Brain microvascular endothelial cell (primary cell): ENCODE measurements at places on chromosomes 7 and 10.

DNA sequence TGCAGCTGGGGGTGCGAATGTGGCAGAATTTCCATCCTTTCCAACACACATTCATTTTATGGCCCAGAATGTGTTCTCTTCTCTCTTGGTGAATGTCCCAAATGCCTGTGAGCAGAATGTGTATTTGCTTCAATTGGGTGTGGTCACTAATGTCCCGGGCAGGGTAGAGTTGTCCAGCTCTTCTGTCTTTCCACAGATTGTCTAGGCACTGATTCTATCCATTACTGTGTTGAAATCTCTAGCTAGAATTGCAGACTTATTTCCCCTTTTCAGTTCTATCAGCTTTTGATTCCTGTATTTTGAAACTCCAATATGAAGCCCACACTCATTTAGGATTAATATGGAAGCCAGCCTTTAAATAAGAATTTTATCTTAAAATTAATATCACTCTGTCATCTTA lies 14.0 kb upstream of the AKR1E2 start:
- DNase-seq = no peak

GRCh38 chr7:159038066-159038465 lies 106.6 kb downstream of the VIPR2 start:
- DNase-seq = no peak

- DNase-seq = peak; percentile 90
These were observed 131.6 kb downstream of the HGF start for GRCh38 chr7:81638198-81638597.

- DNase-seq = no peak
These were observed 43.6 kb downstream of the ANKRD61 start for GRCh38 chr7:6074612-6075380.

DNA sequence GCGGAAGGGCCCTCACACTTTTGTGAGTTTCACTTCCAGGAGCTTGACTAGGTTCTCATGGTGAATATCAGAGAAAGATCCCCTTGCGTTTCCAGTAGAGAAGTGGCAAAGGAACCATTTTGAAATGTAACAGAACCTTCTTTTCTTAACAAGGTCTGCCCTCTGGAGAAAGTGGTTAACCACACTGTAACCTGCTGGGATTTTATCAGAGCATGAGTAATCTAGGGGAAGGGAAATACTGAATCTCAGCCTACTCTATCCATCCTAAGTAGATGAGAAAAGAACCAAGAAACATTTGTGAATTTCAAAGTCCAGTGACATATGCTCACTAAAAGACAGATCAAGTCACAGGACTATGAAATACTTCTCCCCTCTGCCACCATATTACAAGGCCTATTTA lies 235.5 kb downstream of the ZEB1 start:
- peak; percentile 74 for DNase-seq

DNA sequence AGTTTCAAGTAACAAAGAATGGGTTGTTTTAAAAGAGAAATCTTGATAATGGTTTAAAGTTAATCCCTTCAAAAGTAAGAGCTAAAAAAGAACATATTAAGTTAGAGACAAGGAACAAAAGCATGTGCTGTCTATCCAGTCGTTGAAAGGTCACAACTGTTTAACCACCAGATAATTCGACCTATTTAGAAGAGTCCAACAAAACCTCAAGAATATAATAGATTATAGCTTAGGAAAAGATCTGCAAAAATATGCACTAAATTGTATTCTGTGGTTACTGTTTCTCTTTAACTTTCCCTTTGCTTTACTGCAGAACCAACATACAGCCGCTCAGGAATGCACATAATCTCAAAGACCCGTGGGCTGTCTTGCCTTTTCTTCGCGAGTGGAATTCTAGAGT lies 74.9 kb downstream of the PCGF5 start:
- DNase-seq = no peak

- DNase-seq = no peak
These were observed 40.0 kb downstream of the FIGNL1 start for GRCh38 chr7:50409856-50410745.

DNA sequence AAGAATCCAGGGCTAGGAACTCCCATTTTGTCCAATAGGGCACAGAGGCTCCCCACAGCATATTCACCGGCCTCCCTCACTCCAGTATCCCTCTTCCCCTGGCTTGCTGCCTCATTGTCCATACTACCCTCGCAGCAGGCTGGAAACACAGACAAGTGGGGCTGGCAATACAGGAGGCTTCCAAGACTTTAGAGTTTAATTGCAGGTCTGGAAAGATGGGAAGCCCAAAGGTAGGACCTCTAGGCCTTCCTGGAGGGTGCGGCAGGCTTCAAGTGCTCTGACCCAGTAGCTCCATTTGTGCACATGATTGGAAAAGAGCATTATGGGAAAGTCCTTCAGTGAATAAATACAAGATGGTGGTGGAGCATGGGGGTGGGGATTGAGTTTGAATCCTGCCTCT lies 166.7 kb downstream of the EVX1 start:
- no peak for DNase-seq

DNA sequence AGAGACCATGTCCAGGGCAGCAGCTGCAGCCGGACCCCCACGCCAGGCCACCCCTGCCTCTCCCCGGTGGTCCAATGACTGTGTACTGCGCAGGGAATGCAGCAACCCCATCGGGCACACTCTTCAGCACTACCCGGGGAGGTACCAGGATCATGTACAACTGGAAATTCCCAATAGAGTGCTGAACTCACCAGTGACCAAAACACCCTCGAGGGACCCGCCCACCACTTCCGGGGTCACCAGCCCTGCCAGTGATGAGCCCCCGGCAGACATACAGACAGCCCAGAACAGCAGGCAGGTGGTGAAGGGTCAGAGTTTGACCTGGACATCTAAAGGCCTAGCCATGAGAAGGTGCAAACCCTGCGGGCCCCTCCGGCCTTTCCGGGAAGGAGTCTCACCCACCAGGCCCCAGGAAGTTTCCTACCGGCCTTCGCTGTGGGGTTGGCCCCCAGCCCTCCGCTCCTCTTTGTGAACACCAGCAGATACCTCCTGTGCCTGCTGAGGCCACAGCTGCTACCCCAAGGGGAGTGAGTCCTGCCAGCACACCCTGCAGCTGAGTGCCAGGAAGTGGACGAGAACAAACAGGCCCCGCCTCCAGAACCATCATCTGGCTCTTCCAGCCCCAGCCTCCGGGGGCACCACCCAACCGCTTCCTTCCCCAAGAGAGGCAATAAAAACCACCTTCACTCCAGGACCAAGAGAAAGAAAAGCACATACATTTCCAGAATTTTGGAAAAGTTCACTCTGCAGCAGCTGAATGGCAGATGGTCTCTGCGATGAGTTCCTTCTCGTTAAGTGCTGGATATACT lies 5.0 kb upstream of the ANKRD61 start:
- DNase-seq = peak; percentile 27

DNA sequence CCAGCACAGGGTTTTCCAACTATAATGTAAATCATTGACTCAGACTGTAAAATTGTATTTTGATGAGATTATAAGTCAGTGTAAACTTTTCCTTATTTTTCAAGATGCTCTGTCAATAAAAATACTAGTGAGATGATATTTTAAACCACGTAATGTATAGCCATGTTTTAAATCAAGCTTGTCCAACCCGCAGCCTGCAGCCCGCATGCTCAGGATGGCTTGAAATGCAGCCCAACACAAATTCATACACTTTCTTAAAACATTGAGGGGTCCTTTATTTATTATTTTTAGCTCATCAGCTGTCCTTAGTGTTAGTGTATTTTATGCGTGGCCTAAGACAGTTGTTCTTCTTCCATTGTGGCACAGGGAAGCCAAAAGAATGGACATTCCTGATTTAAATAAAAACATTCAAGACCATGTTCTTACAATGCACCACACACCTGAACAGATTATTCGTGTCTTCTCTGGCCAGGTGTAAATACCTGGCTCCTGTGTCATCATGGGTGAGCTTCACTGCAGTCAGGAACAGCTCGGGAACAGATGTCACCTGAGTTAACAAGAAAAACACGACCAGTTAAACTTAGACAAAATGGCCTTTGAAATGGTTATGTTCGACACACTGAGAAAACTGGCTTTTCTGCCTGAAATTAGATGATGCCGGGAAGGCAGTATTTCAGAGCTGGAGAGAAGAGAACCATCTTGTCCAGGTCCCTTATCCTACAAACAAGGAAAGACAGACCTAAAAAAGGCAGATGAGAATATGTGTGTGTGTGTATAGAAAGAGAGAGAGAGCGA lies 5.9 kb downstream of the PITRM1 start:
- DNase-seq = no peak

GRCh38 chr10:30494558-30494957 lies 60.6 kb downstream of the MAP3K8 start:
- no peak for DNase-seq

DNA sequence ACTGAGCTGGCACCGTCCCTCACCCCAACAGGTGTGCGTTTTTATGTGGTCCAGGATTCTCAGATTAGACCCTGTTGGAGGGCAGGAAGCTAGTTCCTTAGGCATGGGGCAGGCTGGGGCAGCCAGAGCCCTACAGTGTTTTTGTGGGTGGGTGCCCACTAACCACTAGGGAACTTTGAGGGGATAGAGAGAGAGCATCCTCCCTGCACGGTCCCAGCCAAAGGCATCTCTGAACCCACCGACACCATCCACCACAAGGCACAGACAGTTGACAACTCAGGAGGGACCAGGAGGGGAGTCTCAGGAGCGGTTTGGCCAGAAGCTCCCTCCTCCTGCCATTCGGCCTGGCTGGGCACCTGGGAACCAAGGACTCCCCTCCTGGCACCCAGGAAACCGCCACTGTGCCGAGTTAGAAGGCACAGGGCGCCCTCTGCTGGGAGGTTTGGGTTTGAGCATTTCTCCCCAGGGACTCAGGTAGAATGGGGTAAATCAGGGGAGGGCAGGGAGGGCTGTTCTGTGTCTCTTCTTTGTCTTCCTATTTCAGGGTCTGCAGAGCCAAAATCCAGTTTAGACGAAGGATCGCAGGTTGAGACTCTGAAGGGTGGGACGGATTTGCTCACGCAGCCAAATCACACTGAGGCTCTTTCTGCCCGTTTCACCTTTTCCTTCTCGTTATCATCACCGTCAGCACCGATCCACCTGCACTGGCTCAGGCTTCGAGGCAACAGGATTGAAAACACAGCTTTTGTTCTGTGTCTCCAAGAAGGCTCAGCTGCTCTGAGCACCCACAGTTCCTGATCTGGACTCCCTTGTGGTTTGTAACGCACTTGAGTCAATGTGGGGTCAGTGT lies 84.8 kb upstream of the COL13A1 start:
- peak; percentile 39 for DNase-seq

GRCh38 chr7:127690806-127691205 lies 38.8 kb downstream of the SND1 start:
- no peak for DNase-seq

GRCh38 chr7:41029072-41029499 lies 673.8 kb downstream of the INHBA start:
- DNase-seq = peak; percentile 99

GRCh38 chr7:44977304-44977958 lies 1.4 kb downstream of the MYO1G start:
- DNase-seq = no peak

DNA sequence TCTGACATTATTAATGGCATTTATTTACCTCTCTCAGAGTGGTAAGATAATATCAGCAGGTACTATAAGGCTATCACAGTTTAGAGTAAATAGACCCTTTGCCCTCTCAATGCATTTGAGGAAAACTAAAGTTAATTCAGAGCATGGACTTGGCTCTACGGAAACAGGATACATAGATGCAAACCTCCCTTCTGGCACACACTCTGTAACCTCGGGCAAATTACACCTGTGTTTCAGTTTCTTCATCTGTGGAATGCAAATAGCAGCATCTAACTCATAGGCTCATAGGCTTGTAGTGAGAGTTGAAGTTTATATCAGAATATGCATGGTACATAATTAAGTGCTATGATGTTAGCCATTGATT lies 5.6 kb downstream of the RAPGEF5 start:
- no peak for DNase-seq

- no peak for DNase-seq
These were observed 123.6 kb downstream of the ADCYAP1R1 start for GRCh38 chr7:31175672-31176071.

DNA sequence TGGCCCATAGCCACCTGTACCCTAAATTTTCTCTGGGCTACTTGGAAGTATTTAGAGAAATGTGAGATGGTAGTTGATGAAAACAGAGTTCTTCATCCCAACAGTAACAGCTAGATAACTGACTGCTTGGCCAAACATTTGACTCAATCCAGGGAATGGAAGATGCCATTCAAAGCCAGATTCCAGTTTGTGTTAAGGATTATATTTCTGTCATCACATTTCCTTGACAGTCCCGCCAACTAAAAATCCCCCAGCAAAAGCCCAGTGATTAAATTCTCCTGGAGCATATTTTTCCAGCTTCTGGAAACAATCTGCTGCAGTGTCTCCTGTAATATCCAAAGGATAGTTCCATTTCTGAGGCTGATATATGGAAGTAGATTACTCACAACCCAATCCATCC lies 45.4 kb upstream of the PTN start:
- DNase-seq = no peak

- DNase-seq = no peak
These were observed 12.0 kb upstream of the UBE2D1 start for GRCh38 chr10:58322835-58323209.

DNA sequence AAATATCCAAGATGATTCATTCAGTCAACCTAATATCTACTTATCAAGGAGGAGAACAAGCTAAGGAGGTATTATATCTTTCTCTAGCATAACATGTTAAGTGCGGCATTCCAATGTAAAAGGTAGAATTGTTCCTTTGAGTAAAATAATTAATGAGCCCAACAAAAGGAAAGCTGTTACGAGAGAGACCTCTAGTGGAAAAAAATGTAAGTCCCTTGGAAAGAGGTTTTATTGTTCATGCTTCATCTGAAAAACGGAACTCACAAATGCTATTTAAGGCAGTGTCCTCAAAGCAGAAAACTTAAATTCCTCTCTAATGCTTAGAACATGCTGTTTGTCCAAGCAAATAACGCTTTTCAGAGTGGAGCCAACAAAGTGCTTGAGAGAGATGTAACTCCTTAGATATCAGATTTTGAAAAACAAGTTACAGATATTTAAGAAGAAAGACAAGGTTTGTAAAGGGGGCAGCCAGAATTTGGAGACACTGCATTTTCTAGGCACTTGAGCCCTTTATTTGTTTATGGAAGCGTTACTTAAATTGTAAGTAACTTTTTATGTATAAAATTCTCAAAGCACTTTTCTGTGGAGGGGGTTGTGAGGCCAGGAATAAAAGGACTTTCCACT lies 119.9 kb downstream of the TFEC start:
- DNase-seq = no peak

DNA sequence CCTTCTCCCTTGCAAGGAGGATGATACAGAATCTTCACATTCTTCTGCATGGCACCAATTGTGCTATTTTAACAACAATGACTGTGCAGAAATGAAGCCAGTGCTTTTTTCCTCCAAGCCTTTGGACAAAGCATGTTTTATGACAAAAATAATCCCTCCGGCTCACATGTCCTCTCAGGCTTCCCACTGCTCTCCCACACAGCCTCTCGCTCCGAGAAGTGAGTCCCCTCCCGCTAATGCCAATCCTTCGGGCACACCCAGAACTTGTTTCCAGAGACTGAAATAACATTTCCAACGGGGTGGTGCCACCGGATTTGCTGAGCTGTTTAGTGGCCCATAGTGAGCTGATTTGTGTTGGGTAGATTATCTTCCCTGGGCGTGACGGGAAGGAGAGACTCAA lies 35.8 kb downstream of the RBM17 start:
- no peak for DNase-seq

- no peak for DNase-seq
These were observed 22.1 kb downstream of the CPEB3 start for GRCh38 chr10:92268748-92269147.
